Breast epithelium (tissue), 4 donors: ENCODE measurements at places on chromosomes 6 and 20.

- no peaks in the 10 kb centered on the region for H3K27me3 ChIP-seq
- DNase-seq: no peak
- no peak overlapping the region for H3K27ac ChIP-seq
Observed at GRCh38 chr20:18853946-18854646, 40.5 kb downstream of the SCP2D1 start.

GRCh38 chr20:47320990-47321805, 35.3 kb downstream of the ZMYND8 start:
- no peaks in the 10 kb centered on the region for H3K27me3 ChIP-seq
- DNase-seq: peak; percentile 50
- no peaks in the 10 kb centered on the region for H3K36me3 ChIP-seq
- peaks cover 44% of the 10 kb centered on the region for H3K4me1 ChIP-seq

DNA sequence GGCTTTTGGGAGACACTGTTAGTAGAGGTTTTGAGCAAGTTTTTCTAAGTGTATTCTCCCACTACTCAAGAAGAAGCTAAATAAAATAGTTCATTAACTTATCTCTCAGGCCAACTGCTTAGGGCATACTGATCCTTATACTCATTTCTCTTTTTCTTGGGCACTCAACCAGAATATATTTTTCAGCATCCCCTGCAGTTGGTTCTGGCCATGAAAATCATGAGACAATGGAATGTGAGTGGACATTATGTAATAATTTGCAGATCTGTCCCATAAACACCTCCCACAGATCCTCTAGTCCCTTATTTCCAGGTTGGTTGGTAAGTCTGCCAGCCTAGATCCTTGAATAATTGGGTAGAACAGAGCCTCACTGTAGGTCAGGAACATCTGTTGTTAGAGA, 136.7 kb downstream of the AIG1 start:
- no peaks in the 10 kb centered on the region for H3K36me3 ChIP-seq
- DNase-seq: no peak
- no peak overlapping the region for H3K4me3 ChIP-seq

DNA sequence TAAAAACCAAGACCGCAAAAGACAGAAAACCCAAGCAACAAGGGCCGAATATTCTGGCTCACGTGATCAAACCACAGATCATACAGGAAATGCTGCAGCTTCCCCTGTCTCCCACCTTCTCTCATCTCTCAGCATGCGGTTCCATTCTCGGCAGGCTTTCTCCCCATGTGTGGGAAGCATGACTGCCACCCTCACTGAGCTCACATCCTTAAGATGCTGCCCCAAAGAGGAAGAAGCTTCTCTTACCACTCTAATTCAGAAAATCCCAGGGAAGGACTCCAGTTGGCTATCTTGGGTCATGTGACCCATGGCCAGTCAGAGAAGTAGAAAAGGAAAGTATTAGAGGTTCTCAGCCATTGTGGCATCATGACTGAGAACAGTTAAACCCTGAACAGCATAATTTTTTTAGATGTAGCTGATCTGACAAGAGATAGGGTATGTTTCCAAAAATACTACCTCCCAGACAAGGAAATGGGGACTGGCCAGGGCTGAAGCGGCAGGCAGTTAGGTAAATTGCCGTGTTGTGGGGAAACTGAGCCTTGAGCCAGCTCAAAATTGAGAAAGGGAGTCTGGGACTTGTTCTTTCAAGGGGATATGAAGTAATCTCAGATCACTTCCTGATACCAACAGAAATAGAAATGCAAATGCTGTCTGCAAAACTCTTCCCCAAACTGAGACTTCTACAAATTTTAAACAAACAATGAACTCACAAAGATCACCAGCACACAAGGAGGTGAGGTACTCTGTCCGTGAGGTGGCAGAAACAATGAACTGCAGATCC, 37.1 kb upstream of the GRM4 start:
- no peak for DNase-seq
- H3K4me3 ChIP-seq: no peak overlapping the region
- H3K27me3 ChIP-seq: no peaks in the 10 kb centered on the region
- H3K4me1 ChIP-seq: no peaks in the 10 kb centered on the region
- no peak overlapping the region for H3K27ac ChIP-seq

DNA sequence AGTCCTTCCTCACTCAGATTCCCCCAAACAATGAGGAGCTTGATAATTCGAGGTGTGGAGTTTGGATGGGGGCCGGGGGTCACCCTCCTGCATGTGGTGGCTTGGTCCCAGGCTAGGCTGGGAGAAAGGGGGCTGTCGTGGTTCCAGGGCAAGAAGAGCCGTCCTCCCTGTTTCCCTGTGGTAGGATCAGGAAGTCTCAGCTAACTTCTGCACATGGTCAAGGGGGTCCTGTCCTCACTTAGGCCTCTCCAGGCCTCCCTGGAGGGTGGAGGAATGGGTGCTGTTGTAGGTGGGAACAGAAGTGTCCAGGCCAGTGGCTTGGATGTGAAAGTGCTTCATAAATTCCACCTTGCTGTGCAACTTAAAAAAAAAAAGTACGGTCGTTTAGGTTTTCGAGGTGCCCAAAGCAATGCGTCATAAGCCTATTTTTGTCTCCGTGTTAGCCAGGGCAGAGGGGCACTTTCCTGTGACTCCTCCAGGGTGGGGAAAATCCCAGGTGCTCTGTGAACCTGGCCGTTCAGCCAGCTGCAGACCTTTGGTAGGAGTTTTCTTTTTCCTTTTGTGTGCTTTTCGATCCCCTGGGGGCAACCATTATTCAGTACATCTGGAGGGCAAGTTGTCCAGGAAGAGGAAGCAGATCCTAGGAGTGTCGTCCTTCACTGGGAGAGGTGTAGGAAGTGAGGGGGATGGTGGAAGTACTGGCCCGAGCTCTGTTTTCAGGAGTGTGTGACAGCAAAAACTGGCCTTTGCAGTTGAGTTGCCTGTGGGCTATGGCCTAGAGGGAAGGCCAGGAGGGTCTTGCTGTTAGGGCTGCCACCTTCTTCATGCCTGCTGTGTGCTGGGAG, 9.6 kb downstream of the IGF2R start:
- H3K4me3 ChIP-seq: no peak overlapping the region
- H3K27me3 ChIP-seq: no peaks in the 10 kb centered on the region
- peaks cover 18% of the 10 kb centered on the region for H3K4me1 ChIP-seq
- peak overlapping the region; percentile 76 for H3K27ac ChIP-seq
- no peak for DNase-seq
- H3K36me3 ChIP-seq: no peaks in the 10 kb centered on the region
